ENCODE measurements at places on chromosomes 2 and 18. TPM values are rescaled to one million over a fixed set of nuclear protein-coding genes. Genes with fewer than 3 reads are reported as not detected.

DNA sequence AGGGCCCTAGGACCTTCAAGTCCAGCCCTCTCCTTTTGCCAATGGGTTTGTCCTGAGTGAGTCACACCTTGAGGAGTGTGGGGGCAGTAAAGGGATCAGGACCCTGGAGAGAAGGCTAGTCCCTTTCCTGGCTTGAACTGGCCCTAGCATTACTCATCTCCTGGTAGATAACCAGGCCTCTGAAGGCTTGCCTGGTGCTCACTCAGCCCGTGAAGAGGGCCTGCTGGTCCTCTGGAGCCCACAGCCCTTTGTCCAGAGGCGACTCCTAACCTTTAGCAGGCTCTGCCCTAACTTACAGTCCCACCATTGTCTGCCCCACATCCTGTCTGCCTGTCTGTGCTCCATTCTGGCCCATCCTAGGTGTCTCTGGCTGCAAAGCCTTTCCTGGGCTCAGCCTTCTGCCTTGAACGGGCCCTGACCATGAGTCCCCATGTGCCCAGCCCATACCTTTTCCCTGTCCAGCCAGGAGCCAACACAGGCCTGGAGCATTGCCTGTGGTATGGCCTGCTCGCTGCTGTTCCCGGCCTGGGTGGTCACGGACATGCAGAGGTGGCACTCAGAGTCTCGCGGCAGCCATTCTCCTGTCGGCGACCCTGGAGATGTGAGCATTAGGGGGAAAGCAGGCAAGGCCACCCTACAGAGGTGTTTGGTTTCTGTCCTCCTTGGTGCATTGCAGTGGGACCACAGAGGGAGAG lies 5.0 kb downstream of the SFTPB start:
- peak; percentile 53 for DNase-seq

DNA sequence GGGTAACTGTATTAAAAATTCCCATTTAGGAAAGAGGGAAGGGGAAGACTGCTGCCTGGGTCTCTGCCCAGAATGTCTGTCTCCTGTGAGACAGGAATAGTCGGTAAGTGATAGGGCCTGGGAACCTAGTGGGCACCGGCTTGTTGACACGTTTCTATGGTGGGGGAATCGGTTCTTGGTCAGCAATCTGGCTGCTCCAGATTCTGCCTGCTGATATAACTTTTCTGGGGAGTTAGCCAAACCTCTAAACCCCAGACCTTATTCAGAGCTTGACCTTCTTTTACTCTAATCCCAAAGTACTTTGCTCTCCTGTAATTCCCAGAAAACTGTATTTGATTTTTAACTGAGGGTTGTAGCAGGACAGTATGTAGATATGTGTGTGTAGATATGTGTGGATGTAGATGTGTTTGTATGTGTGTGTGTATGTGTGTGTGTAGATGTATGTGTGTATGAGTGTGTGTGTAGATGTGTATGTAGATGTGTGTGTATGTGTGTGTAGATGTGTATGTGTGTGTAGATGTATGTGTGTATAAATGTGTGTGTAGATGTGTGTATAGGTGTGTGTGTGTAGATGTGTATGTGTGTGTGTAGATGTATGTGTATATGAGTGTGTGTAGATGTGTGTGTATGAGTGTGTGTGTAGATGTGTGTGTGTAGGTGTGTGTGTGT lies 61.8 kb upstream of the TXNDC2 start:
- DNase-seq = peak; percentile 44

- DNase-seq = no peak
These were observed 25.5 kb downstream of the CRACDL start for GRCh38 chr2:98910349-98911125.

- DNase-seq = no peak
These were observed 231.3 kb upstream of the TANK start for GRCh38 chr2:160928854-160929301.

DNA sequence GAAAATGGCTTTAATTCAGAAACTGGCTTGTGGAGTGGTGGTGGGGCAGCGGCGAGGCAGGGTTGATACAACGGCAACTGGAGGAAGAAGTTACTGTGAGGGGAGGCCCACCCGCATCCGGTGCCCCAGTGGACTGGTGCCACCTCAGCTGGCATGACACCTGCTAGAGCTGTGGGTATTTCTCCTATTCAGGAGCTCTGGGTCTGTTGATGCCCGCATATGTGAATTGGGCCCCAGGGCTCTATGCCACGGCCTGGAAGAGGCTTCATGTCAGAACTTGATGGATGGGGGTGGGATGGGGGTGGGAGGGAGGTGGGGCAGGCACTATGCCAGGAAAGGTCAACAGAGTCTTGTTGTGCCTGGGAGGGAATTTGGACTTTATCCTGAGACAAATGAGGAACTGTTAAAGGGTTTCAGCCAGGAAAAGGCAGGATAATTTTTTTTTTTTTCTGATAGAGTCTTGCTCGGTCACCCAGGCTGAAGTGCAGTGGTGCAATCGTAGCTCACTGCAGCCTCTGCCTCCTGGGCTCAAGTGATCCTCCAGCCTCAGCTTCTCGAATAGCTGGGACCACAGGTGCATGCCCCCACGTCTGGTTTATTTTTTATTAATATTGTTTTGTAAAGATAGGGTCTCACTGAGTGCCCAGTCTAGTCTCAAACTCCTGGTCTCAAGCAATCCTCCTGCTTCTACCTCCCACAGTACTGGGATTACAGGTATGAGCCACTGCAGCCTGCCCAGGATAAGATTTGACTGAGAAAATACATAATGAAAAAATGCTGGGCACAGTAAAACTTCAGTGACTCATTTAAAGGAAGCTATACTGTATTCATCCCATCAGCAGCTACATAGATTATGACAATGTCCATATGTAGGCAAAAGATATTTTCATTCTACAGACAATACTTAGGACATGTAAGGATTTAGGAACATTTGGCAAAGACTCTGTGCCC lies 52.6 kb downstream of the SH2D6 start:
- DNase-seq = no peak

- DNase-seq = no peak
These were observed 72.0 kb upstream of the FSHR start for GRCh38 chr2:49226360-49226759.

- no peak for DNase-seq
These were observed 155.4 kb upstream of the KYNU start for GRCh38 chr2:142722086-142722485.

- DNase-seq = no peak
These were observed 99.5 kb downstream of the FHOD3 start for GRCh38 chr18:36397033-36397432.

GRCh38 chr2:181683518-181684453 lies 3.5 kb upstream of the NEUROD1 start:
- DNase-seq = peak; percentile 21

DNA sequence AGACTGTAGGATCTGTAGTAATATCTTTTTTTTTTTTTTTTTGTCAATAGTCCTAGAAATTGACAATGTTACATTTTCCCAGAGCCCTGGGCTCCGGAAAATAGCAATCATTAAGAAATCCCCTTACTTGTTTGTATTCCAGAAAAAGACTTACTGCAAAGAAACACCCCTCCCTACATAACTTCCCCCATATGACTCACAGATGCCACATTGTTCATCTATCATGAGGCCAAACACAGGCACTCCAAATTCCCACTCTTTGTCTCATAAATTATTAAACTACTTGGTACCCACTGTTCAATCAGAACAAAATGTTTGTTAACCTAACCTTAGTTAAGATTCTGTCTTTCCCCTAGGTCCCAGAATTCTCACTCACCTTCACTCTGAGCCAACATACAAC lies 53.5 kb downstream of the TEX51 start:
- no peak for DNase-seq

Gene FAM228A
- polyA plus RNA-seq = not detected

Gene SEPTIN10
- not detected for polyA plus RNA-seq
